ENCODE measurements at places on chromosomes 3 and 15.

DNA sequence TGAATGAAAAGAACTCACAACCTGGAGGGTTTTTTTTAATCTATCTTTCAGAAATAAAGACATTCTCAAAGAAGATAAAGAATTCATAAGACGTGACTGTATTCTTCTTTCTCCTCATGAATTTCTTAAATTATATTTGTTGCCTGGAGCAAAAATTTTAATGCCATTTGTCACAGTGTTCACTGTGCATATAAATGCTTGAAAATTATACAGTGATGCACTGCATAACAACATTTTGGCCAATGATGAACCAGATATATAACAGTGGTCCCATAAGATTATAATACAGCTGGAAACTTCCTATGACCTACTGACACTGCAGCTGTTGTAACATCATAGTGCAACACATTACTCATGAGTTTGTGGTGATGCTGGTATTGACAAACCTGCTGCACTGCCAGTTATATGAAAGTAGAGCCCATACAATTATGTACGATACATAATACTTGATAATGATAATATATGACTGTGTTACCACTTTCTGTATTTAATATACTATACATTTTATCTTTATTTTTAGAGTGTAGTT, 67.3 kb downstream of the P2RY1 start:
- no peak for DNase-seq

DNA sequence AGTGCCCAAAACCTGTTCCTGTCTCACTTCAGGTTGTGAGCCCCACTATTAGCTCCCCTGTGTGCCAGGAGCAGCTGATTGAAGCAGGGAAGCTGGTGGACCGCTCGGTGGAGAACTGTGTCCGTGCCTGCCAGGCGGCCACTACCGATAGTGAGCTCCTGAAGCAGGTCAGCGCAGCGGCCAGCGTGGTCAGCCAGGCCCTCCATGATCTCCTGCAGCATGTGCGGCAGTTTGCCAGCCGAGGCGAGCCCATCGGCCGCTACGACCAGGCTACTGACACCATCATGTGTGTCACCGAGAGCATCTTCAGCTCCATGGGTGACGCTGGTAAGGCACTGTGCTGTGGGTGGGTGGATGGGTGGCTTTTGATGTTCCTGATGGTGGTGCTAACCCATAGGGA, 334.1 kb upstream of the TPM1 start:
- no peak for DNase-seq

DNA sequence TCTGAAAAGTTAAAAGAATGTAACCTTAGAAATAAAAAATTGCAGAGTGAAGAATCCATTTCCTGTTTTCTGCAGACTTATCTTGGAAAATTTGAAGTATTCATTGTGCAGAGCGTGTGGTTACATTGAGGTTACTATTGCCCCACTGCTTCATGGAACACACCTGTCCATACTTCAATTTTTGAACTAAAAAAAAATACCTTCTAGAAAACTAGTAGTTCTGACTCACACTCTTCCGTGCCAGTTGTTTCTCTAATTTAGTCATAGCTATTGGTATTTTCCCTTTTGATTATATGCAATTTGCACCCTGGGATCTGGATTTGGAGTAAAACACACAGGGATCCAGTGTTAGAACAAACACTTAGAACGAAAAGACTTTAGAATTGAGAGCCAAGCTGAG, 111.8 kb upstream of the LYSMD4 start:
- peak; percentile 70 for DNase-seq

- no peak for DNase-seq
Measured at GRCh38 chr3:195102609-195103467, 168.1 kb downstream of the XXYLT1 start.

GRCh38 chr15:38547255-38547997, 17.2 kb downstream of the RASGRP1 start:
- DNase-seq, result no peak

DNA sequence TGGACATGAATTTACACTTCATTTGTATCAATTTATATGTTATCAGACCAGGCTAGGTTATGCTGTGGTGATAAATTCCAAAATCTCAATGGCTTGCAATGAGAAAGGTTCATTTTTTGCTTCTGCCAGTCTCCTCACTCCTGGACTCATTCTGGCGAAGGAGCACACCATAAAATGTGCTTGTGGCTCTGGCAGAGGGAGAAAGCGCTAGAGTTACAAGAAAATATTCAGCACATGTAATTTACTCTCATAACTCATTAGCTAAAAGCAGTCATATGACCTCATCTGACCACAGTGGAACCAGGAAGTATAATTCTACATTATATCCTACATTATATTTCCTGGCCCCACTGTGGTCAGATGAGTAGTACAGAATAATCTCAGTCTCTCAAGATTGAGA, 193.8 kb downstream of the BCHE start:
- DNase-seq, result no peak

GRCh38 chr3:194852831-194853508, 167.3 kb downstream of the FAM43A start:
- DNase-seq, result no peak

DNA sequence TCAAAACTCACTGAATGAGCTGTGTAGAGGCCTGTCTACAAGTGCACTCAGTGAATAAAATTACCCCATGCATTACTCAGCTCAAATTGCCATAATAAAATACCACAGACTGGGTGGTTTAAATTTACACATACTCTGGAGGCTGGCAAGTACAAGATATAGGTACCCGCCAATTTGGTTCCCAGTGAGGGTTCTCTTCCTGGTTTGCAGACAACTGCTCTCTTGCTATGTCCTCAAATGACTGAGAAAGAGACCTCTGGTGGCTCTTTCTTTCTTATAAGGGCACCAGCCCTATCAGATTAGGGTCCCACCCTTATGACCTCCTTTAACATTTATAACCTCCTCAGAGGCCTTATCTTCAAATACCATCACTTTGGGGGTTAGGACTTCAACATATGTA, 237.0 kb downstream of the CPNE4 start:
- DNase-seq, result no peak

DNA sequence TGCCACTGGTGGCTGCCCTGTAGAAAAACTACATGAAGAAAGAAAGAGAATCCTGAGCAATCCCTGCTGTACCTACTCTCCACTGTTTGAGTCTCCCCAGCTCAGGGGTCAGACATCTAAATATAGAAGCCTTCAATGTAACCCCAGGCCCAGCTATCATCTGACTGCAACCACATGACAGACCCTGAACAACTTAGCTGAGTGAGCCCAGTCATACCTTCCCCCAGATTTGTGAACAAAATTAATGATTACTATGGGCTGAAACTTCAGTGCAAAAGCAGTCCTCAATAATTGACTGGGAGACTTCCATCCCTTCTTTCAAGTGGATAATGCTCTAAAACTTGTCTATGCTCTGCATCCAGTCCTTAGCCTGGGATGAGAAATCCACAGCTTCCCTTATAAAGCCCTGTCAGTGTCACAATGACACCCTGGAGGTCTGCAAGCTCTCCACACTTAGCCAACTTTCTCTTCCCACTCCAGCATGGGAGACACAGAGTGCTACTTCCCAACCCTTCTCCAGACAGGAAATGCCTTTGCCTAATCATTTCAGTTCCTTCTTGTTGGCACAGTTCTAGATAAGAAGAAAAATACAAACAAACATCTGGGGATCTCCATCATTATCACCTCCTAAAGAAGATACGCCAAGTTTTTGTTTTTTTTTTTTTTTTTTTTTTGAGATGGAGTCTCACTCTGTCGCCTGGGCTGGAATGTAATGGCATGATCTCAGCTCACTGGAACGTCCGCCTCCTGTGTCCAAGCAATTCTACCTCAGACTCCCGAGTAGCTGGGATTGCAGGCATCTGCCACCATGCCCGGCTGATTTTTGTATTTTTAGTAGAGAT, 198.5 kb upstream of the GADL1 start:
- no peak for DNase-seq

DNA sequence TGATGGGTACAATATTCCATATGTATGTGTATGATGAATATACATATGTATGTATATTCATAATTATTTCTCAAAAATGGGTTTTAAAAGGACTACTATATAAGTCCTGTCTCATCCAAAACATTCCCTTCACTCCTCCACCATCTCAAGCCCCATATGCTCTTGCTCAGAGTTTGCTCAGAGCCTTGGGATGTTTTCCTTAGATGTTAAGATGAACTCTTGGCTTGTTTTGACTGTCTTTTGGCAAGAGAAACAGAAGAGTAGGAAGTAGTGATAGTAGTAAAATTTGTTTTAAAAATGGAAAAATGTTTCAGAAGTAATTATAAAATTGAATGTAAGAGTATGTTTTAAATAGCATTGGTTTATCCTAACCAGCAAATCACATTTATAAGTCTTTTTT, 6.2 kb upstream of the EPHA3 start:
- no peak for DNase-seq

DNA sequence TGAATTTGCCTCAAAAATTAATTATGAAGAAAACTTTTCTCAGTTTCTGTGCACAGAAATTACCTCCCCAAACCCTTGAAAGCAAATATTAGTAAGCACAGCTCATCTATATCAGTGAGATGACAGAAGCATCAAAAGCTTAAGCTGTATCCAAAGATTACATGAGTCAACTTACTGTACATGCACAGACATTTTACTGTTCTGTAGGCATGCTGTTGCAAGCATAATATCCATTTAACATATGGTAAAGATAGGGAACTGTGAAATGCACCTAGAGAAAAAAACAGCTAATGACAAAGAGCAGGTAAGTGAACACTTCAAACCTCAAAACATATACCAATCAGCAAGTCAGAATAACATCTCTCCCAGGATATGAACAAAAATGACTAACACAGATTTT, 20.9 kb downstream of the SHOX2 start:
- no peak for DNase-seq

- no peak for DNase-seq
Measured at GRCh38 chr3:169286214-169286613, 377.3 kb downstream of the MECOM start.

DNA sequence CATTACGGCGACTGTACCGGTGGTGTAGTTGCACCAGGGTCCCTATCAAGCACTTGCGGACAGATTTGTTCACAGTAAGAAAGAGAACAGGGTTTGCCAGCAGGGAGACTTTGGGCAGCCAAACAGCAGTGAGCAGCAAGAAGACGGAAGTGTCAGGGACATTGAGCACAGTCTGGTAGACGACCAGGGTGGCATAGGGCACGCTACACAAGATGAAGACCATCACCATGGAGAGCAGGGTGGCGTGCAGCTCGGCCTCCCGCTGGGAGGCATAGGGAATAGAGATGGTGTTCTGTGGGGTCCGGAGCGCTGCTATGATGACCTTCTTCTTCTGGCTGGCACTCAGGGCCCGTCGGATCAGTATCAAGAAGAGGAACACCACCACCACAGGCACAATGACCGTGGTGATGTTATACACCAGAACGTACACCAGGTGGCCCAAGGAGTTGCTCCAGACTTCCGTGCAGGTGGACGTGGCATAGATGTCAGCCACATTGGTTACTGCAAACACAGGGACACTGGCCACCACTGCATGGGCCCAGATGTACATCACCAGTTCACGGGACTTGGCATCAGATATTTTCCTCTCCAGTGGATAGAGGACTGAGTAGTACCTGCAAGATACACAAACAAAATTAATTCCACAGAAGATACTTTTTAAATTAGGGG, 19.1 kb upstream of the FSIP1 start:
- peak; percentile 18 for DNase-seq

DNA sequence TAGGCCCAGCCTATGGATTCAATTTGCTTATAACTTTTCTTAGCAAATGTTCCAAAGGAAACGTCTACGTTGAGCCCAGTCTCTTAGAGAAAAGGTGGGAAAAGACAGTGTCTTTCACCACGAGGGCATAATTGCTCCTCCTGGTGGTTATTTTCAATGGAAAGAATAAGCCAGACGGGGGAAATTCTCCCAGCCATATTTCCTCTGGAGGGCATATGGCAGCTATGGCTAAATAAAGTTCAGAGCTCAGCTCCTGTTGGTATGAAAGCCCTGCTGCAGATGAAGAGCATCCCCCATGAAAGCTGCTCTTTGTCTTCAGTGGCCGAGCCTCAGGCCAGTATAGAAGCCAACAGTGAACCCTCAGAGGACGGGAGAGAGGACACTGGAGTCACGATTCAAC, 297.9 kb downstream of the RYR3 start:
- no peak for DNase-seq

- peak; percentile 30 for DNase-seq
Measured at GRCh38 chr3:70360979-70361760, 48.7 kb upstream of the MDFIC2 start.

Measured in activated CD4-positive, alpha-beta T cell treated with anti-CD3 and anti-CD28 coated beads, Interleukin-2, amount 50 U/mL, for 16 hours (primary cell).